ENCODE measurements at places on chromosomes 6 and 20.

- DNase-seq: no peak
Observed at GRCh38 chr6:157223021-157223430, 100.3 kb downstream of the TMEM242 start.

DNA sequence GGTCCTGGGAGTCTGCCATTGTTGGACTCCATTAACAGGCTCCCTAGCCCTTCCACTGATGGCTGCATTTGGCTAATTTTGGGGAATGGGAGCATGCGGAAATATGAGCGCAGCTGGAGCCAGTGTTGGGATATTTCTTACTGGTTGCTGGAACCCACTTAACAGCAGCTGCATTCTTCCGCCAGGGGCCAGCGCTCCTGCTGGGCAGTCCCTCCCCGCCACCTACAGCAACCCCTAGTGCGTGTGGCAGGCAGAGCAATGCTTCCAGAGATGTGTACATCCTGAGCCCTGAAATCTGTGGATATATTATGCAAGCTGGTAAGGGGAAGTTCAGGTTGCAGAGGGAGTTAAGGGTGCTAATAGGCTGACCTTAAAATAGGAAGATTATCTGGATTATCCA is 16.4 kb downstream of the CST8 start:
- DNase-seq: no peak

DNA sequence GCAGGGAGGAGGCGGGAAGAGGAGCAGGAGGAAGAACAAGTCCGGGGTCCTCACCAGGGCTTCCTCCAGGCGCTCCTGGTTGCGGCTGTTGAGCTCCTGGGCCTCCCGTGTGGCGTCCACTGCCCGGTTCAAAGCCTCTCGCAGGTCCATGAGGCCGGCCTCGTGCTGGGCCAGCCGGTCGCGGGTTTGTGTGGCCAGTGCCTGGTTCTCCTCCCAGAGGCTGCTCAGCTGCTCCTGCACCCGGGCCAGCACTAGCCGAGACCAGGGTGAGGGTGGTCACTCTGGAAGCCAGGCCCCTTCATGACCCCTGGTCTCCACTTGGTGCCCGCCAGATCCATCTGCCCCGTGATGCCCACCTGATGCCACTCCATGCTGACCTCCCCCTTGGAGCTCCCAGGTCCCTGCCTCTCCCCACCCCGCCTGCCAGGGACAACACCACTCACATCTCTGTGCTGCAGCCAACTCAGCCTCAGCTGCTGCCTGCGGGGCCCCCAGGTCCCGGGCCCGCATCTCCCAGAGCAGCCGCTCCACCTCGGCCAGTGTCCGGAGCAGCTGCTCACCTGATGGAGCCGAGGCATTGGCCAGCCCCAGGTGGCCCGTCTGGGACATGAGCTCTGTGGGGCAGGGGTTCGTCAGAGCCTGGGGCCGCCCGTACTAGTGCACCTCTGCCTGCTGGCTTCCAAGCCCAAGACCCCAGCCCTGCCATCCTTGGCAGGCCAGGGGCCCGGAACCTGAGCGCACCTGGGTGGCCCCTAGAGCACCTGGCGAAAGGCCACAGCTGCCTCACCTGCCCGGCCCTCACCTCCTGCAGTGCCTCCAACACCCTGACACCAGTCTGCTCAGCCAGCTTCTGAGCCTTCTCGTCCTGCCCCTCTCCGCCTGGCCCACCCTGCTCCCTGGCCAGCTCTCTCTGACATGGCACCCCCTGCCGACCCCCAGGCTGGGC is 15.9 kb downstream of the ADRM1 start:
- no peak for DNase-seq

GRCh38 chr6:37759221-37760144 is 60.0 kb upstream of the ZFAND3 start:
- DNase-seq: no peak

GRCh38 chr20:37729909-37730308 is 36.1 kb downstream of the CTNNBL1 start:
- DNase-seq: no peak

- DNase-seq: peak; percentile 7
Observed at GRCh38 chr6:154848580-154848979, 115.4 kb downstream of the SCAF8 start.

- no peak for DNase-seq
Observed at GRCh38 chr6:157672726-157673412, 150.2 kb upstream of the SNX9 start.

- DNase-seq: no peak
Observed at GRCh38 chr6:25171301-25171700, 107.9 kb upstream of the CARMIL1 start.

GRCh38 chr6:48401016-48401415 is 290.0 kb upstream of the PTCHD4 start:
- DNase-seq: no peak

DNA sequence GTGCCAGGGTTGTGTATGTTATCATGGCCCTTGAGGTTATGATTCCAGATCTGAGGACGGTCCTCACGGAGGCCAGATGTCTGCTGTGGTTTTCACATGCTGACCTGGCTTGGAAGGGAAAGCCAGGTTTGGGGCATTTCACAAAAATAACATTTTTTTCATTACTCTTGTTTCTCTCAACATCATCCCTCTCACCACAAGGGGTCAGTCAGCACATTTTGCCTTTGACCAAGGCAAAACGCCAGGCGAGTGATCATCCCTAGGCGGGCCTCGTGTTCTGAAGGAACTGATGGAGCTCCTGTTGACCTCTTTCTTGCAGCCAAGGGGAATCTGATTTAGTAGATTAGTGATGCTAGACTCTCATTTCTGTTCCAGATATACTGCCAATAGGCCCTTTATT is 133.5 kb downstream of the TBC1D7 start:
- DNase-seq: no peak

- DNase-seq: no peak
Observed at GRCh38 chr6:3895312-3895653, 46.1 kb downstream of the FAM50B start.

DNA sequence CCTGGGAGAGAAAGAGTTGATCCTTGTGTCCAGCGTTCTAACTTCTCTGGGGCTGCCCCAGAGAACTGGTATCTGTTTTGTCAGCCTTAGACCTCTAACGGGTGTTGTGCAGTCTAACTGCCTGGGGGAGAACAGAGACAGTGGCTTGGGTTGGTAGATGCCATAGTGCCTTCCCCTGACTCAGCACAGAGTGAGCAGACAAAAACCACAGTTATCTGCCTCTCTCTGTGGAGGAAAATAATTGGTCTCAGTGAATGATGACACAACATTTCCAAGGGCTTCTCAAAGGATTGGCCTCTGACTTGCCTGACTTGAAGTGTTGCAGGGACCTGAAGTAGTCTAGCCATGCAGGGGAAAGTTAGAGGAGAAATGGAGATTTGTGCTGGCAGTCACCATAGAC is 226.2 kb upstream of the MAN1A1 start:
- DNase-seq: no peak

- no peak for DNase-seq
Observed at GRCh38 chr6:30820193-30820592, 64.1 kb upstream of the DDR1 start.

DNA sequence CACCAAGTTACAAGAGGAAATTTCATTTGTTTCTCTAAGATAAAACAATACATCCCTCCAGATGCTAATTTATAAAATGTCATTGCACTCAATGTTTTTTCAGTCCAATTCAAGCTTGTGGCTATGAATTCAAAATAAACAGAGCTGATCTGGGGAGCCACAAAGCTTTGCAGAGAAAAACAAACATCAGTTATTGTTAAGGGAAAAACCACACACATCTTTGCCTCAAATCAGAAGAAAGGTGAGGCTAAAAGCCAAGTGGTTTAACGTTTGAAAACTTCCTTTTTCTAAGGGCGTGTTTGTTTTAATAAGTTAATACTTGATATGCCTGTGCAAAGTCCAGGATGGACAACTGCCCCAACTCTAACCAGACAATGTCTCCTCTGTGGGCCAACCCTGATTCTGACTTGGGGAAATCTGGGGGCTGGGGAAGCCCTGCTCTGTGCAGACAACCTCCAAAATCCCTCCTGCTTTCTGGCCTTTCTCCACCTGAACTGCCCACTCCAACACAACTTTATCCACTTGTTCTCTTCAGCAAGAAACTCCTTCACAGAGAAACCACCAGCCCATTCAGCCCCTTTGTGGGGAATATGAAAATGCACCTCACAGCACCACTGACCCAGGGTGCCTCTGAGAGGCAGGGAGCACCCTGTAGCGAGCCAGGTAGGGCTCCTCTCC is 44.6 kb upstream of the NT5E start:
- DNase-seq: no peak

DNA sequence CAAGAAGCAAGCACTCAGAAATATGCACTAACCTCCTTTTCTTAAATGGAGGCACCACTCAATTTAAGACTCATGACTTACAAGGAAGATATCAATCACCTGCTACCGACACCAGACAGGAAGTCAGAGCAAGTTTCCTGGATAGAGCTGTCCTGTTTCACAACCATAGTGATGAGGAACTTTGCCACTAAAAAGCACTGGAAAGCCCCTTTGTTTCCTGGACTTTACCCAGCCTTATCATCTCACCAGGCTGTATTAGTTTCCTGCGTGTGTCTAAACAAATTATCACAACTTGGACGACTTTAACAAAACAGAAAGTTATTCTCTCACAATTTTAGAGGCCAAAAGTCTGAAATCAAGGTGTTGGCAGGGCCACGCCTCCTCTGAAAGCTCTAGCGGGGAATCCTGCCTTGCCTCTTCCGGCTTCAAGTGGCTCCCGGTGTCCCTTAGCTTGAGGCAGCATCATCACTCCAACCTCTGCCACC is 253.8 kb upstream of the STXBP5 start:
- no peak for DNase-seq

- DNase-seq: peak; percentile 12
Observed at GRCh38 chr20:38113401-38114325, 51.4 kb downstream of the TGM2 start.

GRCh38 chr6:151690768-151691562 is 116.5 kb upstream of the ESR1 start:
- no peak for DNase-seq

DNA sequence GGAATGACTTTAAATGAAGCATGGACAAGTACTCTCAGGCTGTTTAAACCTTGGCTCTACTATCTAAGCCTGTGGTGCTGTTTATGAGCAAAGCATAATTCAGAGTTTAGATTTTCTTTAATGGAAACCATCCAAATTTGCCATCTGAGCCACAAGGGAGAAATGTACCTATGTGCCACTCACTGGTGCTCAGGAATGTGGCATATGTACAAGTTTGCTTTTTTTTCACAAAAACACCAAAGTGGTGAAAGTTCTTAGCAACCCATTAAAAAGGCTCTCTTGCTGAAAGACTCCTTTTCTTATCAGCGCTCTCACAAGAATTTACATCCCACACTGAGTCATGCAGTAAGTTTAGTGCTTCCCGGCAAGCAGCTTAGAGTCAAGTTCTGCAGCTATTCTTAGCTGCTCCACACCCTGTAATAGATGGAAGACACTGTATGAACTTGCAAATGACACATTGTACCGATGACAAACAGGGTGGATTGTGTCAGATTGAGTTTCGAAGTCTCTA is 57.3 kb upstream of the MLIP start:
- no peak for DNase-seq

- no peak for DNase-seq
Observed at GRCh38 chr6:151870375-151870774, 62.9 kb downstream of the ESR1 start.

DNA sequence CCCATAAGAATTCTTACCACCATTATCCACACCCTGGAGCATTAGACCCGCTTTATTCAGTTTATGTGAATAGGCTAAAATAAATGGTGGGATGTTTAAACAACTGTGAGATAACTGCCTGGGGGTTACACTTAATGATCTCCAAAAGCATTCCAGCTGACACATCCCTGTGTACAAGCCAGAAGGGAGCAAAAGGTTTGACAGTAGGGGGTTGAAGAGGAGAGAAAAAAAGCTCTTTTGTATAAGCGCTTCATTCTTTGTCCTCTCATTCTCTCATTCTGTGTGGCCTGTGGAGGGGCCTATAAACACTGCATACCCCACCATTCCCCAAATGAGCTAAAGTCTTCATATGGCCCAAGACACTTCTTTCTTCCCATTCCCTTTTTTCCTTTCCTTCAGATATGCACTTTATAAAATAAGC is 30.8 kb upstream of the COL21A1 start:
- peak; percentile 87 for DNase-seq

DNA sequence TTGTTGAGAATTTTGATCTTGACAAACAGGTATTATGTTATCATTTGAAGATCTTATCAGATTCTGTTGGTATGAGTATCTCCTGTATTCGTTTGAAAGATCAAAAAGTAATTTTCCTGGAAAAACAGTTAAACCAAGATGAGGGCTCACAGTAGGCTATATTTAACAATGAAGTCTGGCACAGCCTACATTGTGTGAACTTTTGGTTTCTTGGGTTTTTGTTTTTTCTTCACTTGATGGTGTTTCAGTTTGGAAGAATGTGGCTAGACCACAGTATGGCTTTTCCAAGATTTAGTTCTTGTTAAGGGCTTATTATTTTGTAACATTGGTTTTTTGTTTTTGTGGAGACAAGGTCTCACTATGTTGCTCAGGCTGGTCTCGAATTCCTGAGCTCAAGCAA is 306.4 kb downstream of the CDKAL1 start:
- no peak for DNase-seq

- DNase-seq: no peak
Observed at GRCh38 chr6:128036808-128037570, 136.1 kb upstream of the THEMIS start.

DNA sequence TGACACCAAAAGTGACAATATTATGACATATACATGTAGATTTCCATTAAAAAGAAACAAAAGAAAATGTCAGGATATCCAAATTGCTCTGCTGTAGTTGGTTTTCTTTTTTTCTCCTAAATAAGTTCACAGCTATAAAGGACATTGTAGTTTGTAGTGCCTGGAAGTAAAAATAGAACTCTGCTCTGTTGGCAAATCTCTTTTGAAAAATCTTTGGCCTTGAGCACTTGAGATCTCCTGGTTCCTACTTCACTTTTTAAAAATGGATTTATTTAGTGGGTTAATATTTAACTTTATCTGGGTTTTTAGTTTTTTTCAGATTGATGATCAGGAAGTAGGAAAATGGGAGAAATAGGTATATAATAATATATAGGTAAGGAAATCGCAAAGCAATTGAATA is 52.9 kb downstream of the AFDN start:
- no peak for DNase-seq

DNA sequence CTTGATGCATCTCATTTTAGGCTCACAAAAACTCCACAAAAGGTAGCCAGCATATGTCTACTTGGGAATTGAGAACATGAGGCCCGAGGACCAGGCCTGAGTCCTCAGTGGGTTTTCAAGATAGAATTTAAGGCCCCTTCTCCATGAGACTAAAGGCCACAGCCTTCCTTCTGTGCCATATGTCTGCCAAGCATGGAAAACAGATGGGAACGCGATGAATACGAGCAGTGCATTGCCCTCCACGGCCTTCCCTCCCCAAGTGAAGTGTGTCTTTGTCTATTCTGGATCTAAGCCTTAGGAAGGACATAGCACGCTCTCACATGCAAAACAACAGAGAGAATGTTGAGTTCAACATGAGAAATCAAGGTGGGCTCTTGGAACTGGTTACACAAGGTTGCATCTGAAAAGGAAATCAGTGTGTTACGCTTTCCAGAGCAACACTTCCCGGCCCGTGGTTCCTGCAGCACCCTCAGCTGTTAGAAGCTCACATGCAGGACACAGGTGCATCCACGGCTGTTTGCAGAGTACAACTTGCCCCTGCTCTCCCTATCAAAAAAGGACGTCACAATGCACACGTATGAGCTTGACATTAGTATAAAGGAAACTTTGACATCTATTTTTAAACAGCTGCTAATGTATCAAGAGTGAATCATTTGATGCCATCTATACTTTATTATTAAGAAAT is 229.9 kb downstream of the NRN1 start:
- no peak for DNase-seq

- no peak for DNase-seq
Observed at GRCh38 chr20:32315891-32316290, 38.4 kb downstream of the KIF3B start.

- no peak for DNase-seq
Observed at GRCh38 chr6:80523531-80523997, 417.1 kb downstream of the BCKDHB start.
